NCI-H2029 treated with DMSO at 0.1 percent for 48 hours (cell line): ENCODE measurements at places on chromosomes 2 and 18.

DNA sequence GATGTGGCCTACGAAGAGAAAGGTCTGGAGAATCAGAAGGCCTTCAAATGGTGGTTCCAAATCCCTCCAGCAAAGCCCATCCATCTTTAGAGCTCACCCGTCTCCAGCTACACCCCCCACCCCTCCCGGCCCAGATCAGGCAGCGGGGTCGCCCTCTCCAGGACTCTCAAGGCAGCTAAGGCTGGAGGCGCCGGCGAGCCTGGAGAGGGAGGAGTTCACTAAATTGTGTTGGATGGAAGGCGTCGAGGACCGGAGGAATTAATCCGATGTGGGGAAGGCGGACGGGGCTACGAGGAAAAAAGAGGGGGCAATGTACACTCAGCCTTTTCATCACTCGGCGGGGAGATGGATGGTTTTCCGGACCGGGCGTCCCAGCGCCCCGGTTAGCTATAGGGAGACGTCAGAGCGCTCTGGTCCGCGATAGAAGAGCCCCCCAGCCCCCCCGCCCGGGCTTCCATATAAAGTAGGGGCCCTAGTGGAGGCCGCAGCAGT lies at the start of gene GRP:
Gene GRP, plus strand, starts transcription at position 487 of the 492 bp plus-strand sequence. CDS start 108 bp downstream, outside the sequence.
- no peak for DNase-seq

- DNase-seq = no peak
Measured at GRCh38 chr2:163665051-163665450, 70.8 kb downstream of the FIGN start.

- DNase-seq = no peak
Measured at GRCh38 chr2:170943596-170943995, 14.5 kb downstream of the GORASP2 start.

GRCh38 chr2:8786463-8786862 lies 51.0 kb downstream of the KIDINS220 start:
- DNase-seq = no peak

GRCh38 chr2:45869165-45869501 lies 217.7 kb downstream of the PRKCE start:
- no peak for DNase-seq

DNA sequence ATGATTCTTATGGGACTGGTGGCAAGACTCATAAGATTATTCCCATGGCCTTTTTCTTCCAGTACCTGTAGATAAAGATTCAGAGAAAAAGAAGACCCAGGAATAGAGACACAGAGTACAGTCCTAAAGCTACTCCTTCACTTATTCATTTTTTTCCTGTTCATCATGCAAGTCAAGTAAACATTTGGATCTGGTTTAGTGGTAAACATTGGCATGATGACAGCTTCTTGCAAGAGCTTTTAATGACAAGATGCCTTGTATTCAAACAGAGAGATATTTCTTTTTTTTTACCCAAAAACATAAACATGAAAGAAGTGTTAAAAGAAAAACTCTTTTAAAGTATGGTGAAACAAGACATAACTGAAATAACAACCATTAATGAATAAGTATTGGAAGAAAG lies 20.2 kb downstream of the CXCR2 start:
- DNase-seq = no peak

DNA sequence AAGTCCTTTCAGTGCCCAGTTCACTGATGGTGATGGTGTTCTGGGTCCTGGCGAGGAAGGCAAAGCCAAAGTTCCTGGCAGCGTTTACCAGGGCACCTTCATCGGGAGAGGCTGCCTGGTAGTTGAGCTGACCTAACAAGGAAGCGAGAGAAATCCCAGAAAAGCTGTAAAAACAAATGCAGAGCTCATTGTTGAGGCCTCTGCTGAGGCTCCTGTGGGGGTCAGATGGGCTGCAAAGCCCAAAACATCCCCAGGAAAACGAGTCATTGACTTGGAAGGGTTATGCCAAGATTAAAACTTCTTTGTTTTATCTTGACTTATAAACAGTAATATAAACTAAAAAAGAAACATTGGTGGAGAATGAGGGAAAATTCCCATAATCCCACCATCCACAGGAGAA lies 53.3 kb upstream of the NARS1 start:
- DNase-seq = no peak

- no peak for DNase-seq
Measured at GRCh38 chr2:127954857-127955256, 69.1 kb upstream of the AMMECR1L start.
